Thoracic aorta (tissue), 2 donors: ENCODE measurements at places on chromosomes 1 and 21.
A peak's percentile ranks its signal among the peaks of the same experiment; 100 is the strongest.

GRCh38 chr1:209766051-209766450, 10.2 kb downstream of the TRAF3IP3 start:
- DNase-seq = no peak

DNA sequence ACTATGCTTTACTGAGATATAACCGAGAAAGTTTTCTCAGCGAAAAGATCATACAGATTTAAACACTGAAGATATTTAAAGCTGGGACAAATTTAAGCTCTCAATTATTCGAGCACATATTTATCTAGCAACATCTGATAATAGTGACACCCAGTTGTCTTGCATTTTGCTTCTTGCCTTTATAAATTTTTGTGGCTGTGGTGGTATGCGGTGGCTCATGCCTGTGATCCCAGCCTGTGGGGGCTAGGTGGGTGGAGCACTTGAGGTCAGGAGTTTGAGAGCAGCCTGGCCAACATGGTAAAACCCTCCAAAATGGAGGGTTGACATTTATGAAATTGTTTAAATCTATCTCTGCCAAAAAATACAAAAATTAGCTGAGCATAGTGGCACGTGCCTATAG, 312.2 kb downstream of the SPATA17 start:
- no peak for DNase-seq

- no peak for DNase-seq
Observed at GRCh38 chr1:71372496-71372895, 291.7 kb upstream of the ZRANB2 start.

DNA sequence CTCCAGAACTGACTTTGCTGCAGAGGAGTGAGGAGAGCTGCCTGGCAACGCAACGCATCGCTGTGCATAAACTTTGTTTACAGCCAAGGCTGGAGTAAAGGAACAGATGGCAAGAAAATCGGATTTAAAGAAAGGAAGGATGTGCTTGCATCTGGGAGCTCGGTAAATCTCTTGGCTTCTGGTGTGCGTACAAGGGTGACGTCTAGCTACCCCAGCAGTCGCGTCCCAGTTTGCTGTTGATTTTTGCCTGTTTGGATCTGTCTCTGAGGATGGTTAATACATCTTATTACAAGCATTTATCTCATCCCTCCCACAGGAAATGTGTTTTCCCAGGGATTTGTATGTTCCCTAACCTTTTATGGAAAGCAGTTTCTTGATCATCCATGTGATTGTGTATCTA, 73.3 kb upstream of the RALGPS2 start:
- DNase-seq = no peak

- peak; percentile 21 for DNase-seq
Observed at GRCh38 chr1:44594871-44595735, 79.2 kb downstream of the TMEM53 start.

- no peak for DNase-seq
Observed at GRCh38 chr1:21344750-21345443, 54.6 kb upstream of the ECE1 start.

GRCh38 chr1:115113766-115114165, 24.5 kb upstream of the TSPAN2 start:
- DNase-seq = no peak

GRCh38 chr1:208924928-208925327, 658.6 kb upstream of the CAMK1G start:
- DNase-seq = no peak

GRCh38 chr1:64323054-64323453, 119.6 kb downstream of the UBE2U start:
- no peak for DNase-seq

- DNase-seq = no peak
Observed at GRCh38 chr1:56985857-56986256, 20.0 kb upstream of the C8B start.

DNA sequence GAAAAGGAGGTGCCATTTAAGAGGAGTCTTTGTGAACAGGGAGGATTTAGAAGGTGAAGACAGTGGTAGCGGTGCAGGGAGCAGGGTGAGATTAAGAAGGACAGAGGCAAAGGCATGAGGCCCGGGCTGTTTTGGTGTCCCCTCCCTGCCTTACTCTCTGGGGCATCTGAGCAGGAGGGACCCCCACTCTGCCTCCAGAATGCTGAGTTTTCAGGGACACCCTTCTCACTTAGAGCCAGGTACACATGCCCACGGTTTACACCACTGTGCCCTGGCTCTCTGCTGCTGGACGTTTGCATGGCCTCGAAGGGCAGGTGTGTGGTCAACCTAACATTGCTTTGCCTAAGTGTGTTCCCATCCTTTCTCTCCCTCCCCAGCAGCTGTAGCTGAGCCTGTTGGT, 20.5 kb upstream of the PARP1 start:
- no peak for DNase-seq

DNA sequence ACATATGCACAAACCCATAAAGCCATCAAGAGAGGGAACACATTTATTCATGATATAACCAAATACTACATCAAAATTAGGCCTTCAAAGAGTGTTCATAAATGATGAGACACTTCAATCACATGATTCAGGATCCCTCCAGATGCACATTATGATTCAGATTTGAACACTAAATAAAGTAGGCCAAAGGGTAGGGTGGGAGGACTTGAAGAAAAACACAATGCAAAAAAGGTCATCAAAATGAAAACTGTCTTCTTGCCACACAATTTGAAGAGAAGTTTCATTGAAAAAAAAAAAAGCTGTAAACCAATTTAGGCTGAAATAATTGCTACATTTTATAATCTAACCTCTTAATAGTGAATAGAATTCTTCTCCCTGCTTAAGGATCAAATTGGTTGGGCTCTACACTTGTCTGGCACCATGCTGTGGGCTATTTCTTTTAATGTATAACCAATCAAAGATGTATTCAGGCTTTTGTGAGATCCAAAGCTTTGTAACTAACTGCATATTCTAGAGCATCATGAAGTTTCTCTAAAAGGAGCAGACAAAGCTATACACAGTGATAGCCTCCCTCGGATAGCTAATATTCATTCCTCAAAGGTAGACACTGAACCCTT, 58.1 kb downstream of the ZSWIM5 start:
- no peak for DNase-seq

- no peak for DNase-seq
Observed at GRCh38 chr21:40173816-40174215, 306.6 kb downstream of the PCP4 start.

DNA sequence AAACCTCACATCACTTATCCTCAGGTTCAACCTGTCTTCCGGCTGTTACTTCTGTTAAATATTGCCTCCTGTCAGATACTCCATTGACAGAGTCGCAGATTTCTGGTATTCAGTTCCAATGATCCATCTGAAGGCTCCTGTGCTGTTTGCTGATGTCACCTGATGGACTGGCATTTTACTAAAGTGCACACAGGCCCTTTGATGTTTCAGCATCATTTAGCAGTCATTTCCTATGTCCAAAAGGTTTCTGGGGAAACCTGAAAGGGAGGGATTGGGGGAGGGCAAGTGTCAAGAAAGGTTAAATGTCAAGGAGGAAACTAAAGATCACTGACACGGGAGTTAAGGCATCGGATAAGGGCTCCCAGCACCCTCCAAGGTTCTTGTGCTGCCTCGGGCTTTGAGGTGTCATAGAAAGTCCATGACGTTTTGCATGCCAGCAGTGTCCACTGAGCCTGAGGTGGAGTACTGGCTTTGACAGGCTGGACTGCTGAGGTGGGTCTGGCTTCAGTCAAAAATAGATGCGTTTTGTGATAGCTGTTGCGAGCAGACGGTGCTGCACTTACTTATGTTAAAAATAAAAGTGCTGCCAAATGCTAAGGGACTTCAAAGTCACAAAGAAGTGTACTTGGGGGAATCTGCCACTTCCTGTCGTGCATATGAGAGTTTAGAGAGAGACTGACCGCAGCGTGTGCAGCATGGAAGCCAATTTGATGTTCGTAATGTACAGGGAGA, 30.8 kb downstream of the XCL2 start:
- no peak for DNase-seq

DNA sequence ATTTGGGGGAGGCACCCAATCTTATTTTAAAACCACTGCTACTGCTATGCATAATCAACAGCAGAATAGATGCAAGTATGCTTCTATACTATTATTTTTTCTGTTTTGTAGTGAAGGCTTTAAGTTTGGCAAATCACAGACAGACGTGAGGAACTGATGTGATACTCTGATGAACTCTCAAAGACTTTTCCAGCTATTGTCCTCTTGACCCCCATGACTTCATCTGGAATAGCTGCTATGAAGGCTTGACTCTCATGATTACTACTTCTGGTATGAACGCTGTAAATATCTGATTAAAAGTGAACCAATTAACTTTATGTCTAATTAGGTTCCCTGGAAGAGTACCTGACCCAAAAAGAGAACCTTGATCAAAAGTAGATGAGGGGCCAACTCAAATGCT, 49.1 kb downstream of the EYA3 start:
- no peak for DNase-seq

- DNase-seq = no peak
Observed at GRCh38 chr21:42781971-42782722, 97.2 kb downstream of the WDR4 start.

DNA sequence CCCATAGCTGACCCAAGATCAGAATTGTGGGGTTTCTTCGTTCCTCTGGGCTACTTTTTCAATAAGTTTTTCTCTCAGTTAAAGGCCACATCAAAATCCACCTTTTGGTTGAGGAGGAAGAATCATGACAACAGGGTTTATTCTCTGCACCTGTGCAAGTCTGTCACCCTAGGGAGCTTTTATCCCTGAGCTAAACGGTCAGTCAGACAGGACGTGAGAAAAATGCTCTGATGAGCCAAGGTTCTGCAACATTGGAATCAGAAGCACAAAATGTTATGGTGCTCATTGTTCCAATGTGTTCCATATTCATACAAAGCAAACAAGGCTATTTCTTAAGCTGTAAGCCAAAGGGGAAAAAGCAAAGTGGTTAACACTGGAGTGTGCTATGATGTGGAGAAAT, 7.4 kb upstream of the ERICH3 start:
- no peak for DNase-seq

GRCh38 chr1:231241750-231242149, 738 bp downstream of the GNPAT start:
- DNase-seq = no peak
